Activated naive CD8-positive, alpha-beta T cell treated with anti-CD3 and anti-CD28 coated beads, Interleukin-2, amount 10 ng/mL, durations not matched to agents 7 days and 5 days (primary cell): ENCODE measurements at places on chromosomes 2 and 18. TPM values are rescaled to one million over a fixed set of nuclear protein-coding genes. Genes with fewer than 3 reads are reported as not detected.

GRCh38 chr2:32836933-32837332, 109.8 kb upstream of the LTBP1 start:
- no peak for DNase-seq

DNA sequence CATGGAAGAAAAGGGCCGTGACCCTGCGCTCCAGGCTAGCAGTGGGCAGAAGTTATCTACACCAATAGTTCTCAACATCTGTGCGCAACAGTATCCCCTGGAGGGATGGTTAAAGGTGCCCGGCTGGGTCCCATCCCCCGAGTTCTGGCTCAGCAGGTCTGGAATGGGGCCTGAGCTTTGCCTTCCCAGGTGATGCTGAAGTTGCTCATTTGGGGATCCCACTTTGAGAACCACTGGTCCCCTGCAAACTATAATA, 31.1 kb downstream of the DNMT3A start:
- no peak for DNase-seq

DNA sequence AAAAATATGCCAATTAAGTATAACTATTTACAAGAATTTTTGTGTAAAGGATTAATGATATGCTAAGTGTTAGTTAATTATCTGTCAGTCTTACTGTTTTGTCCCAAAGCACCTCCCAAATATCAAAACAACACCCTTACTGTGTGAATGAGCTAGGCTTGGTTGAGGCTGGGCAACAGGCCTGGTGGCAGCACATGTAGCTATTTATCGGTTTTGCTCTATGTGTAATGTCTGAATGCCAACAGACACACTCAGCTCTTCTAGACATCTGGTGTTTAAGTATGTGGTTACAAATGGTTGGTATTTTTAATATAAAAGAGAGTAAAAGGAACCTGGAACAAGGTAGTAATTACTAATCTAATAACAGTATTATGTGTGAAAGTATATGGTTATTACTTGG, 175.3 kb downstream of the RAB3GAP1 start:
- DNase-seq = no peak

- no peak for DNase-seq
These were observed 66.8 kb downstream of the CRACDL start for GRCh38 chr2:98869272-98869641.

Gene RESP18
- not detected for total RNA-seq
